Stimulated activated CD4-positive, alpha-beta T cell treated with anti-CD3 and anti-CD28 coated beads, Interleukin-12 subunit alpha, Interleukin-12 subunit beta, amount 100 ng/mL, for 24 hours (primary cell): ENCODE measurements at places on chromosomes 1 and 21.

DNA sequence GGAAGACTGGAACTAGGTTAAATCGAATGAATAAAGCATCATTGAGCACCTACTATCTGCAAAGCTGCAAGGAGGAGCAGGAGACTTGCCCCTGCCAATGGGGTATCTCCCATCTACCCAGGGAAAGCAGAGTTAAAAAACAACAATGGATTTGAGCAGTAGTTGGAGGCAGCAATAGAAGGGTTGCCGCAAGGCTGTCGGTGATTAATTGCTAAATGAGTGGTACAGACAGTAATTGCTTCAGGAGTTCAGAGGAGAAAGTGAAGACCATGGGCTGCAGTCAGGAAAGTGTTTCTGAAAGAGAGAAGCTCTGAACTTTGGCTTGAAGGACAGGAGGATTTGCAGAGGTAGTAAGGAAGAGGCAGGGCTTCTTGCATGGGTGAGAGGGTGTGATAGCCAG is 152.9 kb downstream of the ACTL8 start:
- no peak for DNase-seq

GRCh38 chr21:16241016-16241415 is 511.2 kb downstream of the USP25 start:
- DNase-seq: no peak

DNA sequence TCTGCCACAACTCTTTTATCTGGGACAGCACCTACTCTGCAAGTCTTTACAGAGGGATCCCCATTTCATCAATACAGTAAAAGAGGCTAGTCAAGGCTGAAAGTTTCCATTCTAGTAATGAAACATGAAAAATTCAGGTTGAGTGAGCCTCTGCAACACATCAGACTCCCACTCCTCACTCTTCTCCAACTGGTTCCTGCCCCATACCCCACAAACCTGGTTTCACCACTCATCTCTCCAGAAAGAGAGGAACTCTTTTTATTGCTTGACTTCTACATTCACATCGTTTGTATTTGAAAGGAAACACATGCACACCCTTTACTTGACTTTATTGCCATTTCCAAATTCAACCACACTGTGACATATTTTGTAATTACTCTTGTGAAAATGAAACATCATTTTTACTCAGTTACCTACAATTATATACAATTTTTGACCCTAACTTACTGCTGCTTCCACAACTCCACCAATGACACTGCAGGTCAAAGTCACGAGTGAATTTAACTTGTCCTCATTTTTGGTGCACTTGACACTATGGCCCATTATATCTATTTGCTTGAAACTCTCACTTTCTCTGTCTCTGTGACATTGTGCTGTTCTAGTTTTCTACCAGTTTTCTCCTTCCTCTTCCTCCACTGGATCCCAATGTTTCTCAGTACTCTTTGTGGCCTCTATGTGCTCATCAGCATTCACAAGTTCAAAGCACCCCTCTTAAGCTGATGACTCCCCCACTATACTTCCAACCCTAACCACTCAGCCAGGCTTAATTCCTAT is 8.0 kb downstream of the STX6 start:
- no peak for DNase-seq

DNA sequence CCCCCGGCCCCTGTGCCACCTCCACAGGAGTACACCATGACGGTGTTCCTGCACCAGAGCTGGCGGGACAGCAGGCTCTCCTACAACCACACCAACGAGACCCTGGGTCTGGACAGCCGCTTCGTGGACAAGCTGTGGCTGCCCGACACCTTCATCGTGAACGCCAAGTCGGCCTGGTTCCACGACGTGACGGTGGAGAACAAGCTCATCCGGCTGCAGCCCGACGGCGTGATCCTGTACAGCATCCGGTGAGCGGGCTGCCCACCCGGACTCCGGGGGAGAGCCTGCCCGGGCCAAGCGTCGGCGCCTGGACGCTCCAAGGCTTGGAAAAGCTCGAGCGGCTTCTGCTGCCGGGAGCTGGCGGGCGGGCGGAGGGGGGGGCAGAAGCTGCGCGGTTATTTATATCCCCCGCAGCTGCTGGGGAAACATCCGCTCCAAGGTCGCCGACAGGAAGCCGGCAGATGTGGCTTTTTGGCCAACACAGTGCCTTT is 6.4 kb downstream of the GABRD start:
- no peak for DNase-seq

DNA sequence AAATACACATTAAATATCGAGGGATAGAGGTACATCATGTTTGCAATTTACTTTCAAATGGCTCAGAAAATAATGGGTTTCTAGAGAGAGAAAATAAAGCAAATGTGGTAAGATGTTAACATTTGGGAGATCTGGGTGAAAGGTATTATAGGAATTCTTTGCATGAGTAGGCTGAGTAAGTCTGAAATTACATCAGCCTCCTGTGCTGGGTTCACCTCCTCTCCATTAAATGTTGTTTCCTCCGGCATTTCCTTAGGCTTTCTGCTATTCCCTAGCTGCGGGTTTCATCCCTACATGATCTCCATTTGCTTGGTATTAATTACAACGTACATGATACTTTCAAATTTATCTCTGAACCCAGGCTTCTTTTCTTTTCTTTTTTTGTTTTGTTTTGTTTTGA is 31.6 kb downstream of the ZMYND12 start:
- DNase-seq: no peak

GRCh38 chr1:174841747-174842146 is 158.0 kb upstream of the CACYBP start:
- DNase-seq: no peak

- no peak for DNase-seq
These were observed 425.5 kb downstream of the KCTD3 start for GRCh38 chr1:215992620-215993019.

DNA sequence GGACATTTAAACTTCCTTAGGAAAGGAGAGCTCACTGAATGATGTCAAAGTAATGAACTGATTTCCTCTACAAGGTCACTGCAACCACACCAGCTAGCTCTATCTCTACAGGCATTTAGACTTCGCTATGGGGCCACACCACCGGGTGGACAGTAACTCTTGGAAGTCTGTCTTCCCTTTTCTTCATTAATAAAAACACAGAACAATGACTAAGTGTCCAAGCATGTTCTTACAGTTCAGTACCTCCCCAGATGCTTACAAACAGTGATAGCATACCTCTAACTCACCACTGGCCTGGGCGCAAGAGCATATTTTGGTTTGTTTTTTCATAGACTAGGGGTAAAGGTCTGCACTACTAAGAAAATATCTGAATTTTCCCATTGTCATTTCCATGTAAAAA is 54.6 kb downstream of the SIM2 start:
- no peak for DNase-seq

DNA sequence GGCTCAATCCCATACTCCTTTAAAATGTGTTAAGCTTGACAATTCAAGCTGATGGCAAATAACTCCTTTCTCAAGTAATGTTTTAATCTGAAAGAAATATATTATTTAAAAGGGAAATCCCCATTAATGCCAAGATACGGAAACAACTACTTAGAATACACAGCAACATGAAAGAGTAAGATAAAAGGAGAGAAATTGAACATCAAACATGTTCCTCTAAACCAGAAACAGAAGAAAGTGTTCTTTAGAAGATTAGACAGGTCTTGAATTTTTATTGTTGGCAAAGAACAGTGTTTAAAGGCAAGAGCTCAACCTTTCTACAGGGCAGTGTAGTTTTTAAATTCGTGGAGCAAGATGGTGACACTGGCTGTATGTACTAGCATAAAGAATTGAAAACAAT is 105.8 kb upstream of the NRIP1 start:
- no peak for DNase-seq

GRCh38 chr1:208988811-208989222 is 594.7 kb upstream of the CAMK1G start:
- DNase-seq: no peak

GRCh38 chr1:235329139-235329902 is 951 bp downstream of the GGPS1 start:
- peak; percentile 12 for DNase-seq

- DNase-seq: no peak
These were observed 12.2 kb downstream of the SLC37A1 start for GRCh38 chr21:42525676-42526378.

DNA sequence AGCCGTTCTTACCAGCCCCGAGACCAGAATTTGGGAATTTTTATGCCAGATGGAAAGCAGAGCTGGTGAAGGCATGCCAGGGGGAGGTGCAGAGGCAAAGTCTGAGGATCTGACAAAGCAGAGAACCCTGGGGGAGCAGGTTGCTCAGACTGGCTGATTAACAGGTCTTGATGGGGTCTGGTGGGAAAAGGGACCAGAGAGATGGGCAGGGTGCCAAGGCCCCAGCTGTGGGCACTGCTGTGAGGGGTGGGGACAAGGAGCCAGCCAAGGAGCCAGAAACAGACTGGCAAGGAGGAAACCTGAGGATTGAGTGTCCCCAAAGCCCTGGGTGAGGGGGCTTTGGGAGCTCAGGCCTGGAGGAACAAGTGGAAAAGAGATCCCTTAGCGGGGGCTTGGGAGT is 21.4 kb downstream of the RPS6KA1 start:
- DNase-seq: no peak

GRCh38 chr21:40723317-40723716 is 123.6 kb downstream of the DSCAM start:
- DNase-seq: no peak

DNA sequence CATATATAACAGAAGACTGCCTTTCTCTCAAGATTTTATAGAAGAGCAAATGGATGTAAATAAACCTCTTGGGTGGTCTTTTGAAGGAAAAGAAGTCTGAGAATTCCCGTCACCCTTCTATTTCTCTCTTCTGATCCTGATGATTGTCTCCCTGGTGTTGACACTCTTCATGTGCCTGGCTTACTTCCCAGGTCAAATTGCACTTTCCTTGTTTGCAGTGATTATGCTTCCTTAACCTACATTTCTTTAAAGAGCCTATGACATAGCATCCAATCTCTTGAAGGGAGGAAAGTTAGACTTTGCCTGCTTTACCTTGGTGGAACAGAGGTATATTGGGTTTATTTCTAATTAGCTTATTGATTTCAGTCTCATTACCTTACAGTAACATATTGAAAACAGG is 80.1 kb downstream of the LRRC53 start:
- DNase-seq: no peak

- no peak for DNase-seq
These were observed 6.8 kb downstream of the PCP4L1 start for GRCh38 chr1:161265305-161265704.
